Right renal cortex interstitium (tissue), 3 donors: ENCODE measurements at places on chromosomes 7 and 10. TPM values are rescaled to one million over a fixed set of nuclear protein-coding genes. Genes with fewer than 3 reads are reported as not detected.

GRCh38 chr7:27639851-27640250 is 22.8 kb downstream of the HIBADH start:
- no peak for DNase-seq

- DNase-seq: no peak
Measured at GRCh38 chr10:14365266-14365665, 34.5 kb upstream of the FRMD4A start.

TRIM24 gene
- polyA plus RNA-seq: 66.1 TPM

OR13A1 gene
- not detected for polyA plus RNA-seq

GRCh38 chr7:140714331-140715040 is 18.0 kb downstream of the NDUFB2 start:
- DNase-seq: no peak

GRCh38 chr10:72783410-72783833 is 91.5 kb downstream of the MCU start:
- DNase-seq: no peak

DNA sequence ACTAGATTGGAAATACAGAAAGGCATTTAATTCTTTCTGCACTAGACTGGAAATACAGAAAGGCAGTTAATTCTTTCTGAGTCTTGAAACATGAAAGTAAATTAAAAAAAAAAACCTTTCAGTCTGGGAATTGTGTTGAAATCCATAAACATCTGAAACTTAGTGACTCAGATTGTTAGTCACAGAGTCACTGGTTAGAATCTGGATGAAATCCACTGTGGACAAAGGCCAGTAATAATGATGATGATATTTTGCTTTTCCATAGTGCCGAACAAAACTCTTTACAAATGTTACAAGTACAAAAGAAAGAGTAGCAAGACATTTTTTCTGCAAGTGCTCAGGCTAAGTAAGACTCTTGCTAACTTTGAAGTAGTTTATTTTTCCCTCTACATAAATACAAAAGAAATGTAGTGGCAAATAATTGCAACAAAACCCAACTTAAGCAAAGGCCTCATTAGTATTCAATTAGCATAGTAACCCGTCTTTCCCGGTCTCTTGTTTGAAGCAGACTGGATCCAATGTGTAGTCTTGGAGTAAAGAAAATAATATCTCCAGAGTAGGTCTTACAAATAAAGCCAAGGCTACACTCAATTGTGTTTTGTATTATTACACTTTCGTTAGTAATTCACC is 5.8 kb upstream of the PRTFDC1 start:
- DNase-seq: no peak

HOXA11 gene
- 34.6 TPM for polyA plus RNA-seq

- DNase-seq: no peak
Measured at GRCh38 chr10:11234857-11235531, 217.3 kb downstream of the CELF2 start.

DNA sequence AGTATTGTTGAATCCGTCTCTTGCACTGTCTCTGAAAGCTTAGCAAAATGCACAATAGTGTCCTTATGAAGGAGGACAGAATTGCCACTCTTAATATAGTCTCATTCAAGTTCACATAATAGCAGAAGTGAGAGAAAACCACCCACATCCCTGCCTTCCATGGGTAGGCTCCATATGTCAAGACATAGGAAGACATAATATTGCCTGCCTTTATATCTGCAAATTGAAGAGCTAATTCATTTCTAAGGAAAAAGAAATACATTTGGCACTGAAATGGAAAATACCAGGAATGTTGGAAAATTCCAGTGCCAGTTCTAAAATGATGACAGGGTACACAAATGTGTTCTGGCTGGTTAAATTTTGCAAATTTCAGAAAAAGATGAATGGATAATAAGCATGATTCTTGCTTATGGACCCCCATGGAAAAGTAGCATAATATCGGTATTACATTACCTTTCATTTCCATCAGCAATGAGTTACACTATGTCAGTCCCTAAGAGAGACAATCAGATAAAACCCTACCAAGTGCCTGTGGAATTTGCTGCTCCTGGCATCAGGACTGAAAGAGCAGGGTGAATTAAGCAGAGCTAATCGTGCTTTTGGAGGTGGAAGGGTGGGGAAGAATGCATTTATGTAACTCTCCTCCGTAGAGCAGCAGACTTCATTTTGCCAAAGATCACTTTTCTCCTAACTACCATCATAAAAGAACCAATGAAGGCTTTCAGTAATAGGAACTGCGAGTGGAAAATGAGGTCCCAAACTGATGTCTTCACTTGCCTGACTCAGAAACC is 312.6 kb downstream of the FGFR2 start:
- DNase-seq: no peak

GRCh38 chr10:101843032-101844021 is at the start of gene KCNIP2:
Gene KCNIP2, minus strand, starts transcription at chr10:101843800. Its CDS starts 232 bp downstream, at chr10:101843568.
- DNase-seq: no peak

DNA sequence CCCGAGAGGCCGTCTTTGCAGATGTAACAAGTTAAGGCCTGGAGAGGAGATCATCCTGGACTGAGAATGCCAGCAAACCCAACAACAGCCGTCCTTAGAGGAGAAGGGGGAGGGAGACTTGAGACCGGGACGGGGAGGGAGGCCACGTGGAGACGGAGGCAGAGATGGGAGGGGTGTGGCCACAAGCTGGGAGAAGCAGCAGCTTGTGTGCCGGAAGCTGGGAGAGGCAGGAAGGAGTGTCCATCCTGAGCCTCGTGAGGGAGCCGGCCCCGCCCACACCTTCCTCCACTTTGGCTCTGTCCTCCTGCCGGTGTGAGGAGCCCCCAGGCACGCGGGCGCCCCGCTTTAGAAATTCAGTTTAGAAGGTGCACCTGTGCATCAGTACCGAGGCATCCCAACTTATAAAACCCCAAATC is 95.7 kb downstream of the DNAJB6 start:
- no peak for DNase-seq

GRCh38 chr10:98062424-98062823 is 32.0 kb upstream of the CRTAC1 start:
- DNase-seq: no peak

DNA sequence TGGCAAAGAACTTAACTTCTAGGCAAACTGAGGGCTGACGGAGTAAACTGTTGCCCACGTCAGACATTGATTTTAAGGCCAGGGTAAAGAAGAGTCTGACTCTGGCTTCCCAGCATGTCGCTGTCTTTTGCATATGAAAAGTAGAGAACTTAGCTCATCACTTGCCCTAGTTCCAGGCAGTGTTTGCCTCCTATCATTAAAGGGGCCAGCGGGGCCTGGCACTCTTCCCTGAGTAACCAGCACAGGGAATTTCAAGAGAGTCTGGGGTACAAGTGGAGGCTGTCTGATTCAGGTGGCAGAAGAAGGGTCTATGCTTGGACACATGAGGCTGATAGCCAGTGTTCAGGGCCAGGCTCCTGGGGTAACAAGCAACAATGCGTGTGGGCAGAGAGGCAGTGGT is 4.8 kb downstream of the DENND2A start:
- no peak for DNase-seq

- DNase-seq: no peak
Measured at GRCh38 chr7:3092468-3092867, 48.8 kb upstream of the CARD11 start.

PDGFA gene
- polyA plus RNA-seq: 38.1 TPM

- DNase-seq: no peak
Measured at GRCh38 chr7:78514634-78515033, 716.1 kb downstream of the PHTF2 start.

DNA sequence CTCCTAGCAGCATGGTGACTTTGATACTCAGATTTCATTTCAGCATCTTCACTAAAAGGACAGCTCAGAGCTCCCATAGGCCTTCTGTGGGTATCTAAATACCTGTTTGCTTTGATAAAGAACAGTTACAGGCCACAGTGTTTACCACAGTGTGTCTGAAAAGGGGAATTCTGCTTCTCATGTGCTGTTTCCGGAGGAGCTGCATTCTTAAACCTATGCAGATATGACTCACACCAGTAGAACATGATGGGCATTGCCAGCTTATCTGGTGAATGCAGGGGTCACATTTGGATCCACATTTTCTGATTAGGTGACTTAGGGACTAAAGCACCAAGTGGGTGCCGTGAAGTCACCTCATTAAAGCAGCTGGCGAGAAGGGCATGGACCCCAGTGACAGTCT is 52.6 kb downstream of the TRRAP start:
- DNase-seq: no peak

GRCh38 chr10:12042409-12042796 is 206 bp downstream of the UPF2 start:
- DNase-seq: no peak

- DNase-seq: peak; percentile 41
Measured at GRCh38 chr7:142323706-142324105, 65.8 kb upstream of the PRSS58 start.

IL15RA gene
- 1.8 TPM for polyA plus RNA-seq

PRF1 gene
- polyA plus RNA-seq: 0.72 TPM

GRCh38 chr7:144653449-144653848 is 182.4 kb downstream of the TPK1 start:
- no peak for DNase-seq

- DNase-seq: no peak
Measured at GRCh38 chr7:47937065-47937687, 11.1 kb downstream of the PKD1L1 start.

NPC1L1 gene
- polyA plus RNA-seq: 3.2 TPM

STEAP4 gene
- polyA plus RNA-seq: 0.06 TPM

FXYD4 gene
- 0.71 TPM for polyA plus RNA-seq

GRCh38 chr7:786472-787255 is 45.6 kb upstream of the SUN1 start:
- DNase-seq: no peak

- DNase-seq: no peak
Measured at GRCh38 chr7:81725003-81725811, 44.6 kb downstream of the HGF start.

DNA sequence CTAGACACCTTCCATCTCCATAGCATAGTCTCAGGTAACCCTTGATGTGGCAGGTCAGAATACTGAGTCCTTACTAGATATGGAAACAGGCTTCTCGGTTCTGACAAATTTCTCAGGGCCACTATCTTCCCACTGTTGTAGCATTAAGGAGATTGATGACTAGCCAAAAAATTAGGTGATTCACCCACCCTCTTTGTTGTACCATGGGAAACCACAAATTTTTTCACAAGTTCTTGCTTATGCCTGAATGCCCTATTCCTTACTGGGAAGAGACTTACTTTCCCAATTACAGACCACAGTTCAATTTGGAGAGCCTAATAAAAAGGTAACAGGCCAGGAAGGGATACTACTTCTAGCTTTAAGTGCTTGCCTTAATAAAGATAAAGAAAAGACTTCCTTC is 948.8 kb downstream of the GRM8 start:
- no peak for DNase-seq
